ENCODE measurements at places on chromosomes 16 and 17. TPM values are rescaled to one million over a fixed set of nuclear protein-coding genes. Genes with fewer than 3 reads are reported as not detected.

CRYM gene
- total RNA-seq = 0.24 TPM

SLC5A11 gene
- total RNA-seq = 0.12 TPM

NDEL1 gene
- 118 TPM for total RNA-seq

ACSM2B gene
- total RNA-seq = not detected

HOXB1 gene
- total RNA-seq = not detected

KRT13 gene
- not detected for total RNA-seq

KRTAP2-2 gene
- total RNA-seq = not detected

GGT6 gene
- total RNA-seq = not detected

TAOK1 gene
- total RNA-seq = 74.6 TPM

C17orf50 gene
- total RNA-seq = not detected

SKAP1 gene
- not detected for total RNA-seq

CCL1 gene
- total RNA-seq = not detected

C16orf92 gene
- not detected for total RNA-seq

MPV17L gene
- 1.1 TPM for total RNA-seq

CCL16 gene
- not detected for total RNA-seq
